Muscle of back (tissue), 13 donors: ENCODE measurements at places on chromosomes 4 and X. TPM values are rescaled to one million over a fixed set of nuclear protein-coding genes. Genes with fewer than 3 reads are reported as not detected.

- no peak for DNase-seq
These were observed 7.1 kb downstream of the SLC49A3 start for GRCh38 chr4:681736-682451.

- no peak for DNase-seq
These were observed 263.8 kb downstream of the NKX6-1 start for GRCh38 chr4:84235126-84235944.

GRCh38 chr4:53141308-53141707 lies 224.6 kb downstream of the SCFD2 start:
- no peak for DNase-seq

DNA sequence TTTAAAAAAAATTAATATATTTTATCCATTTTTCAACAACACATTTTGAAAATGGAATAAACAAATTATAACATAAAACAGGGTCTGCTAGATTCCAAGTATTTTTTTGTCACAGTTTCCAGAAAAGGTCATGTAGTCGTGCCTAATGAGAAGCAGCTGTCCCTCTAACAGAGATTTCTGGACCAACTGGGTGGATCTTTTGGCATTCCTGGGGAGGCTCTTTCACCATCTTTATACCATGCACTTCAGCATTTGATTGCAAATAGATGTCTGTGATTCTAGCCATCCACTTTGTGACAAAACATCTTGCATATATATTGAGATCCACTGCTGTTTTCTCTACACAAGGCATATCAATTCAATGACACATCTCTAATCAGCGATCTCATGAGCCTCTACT lies 210.7 kb upstream of the LDB2 start:
- DNase-seq: no peak

- no peak for DNase-seq
These were observed 69.9 kb downstream of the CHIC2 start for GRCh38 chr4:53994382-53995102.

GRCh38 chr4:11966782-11967181 lies 538.1 kb upstream of the HS3ST1 start:
- DNase-seq: no peak

Gene STS
- 11.6 TPM for polyA plus RNA-seq

Gene TRIM61
- 2.7 TPM for polyA plus RNA-seq

DNA sequence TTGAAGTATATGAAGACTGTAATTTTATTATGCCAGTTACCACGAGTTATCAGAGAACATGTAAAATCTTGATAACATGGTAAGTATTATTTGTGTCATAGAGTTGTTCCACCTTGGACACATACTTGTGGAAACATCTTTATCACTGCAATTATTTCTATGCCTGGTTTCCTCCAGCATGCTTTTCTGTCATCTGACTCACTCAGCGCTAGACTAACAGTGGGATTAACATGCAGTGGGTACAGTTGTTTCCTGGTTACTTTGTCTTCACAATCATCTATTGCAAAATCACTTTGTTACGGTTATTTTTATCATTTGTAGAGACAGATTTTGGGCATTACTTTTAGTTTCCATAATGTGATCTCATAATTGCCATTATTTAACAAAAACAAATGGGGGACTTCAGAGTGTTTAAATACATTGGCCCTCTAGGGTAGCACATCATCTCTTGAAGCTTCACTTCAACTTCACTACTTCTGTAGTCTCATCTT lies at the start of gene STATH:
Gene STATH, plus strand, starts transcription at position 441 of the 491 bp plus-strand sequence. CDS start 2,472 bp downstream, outside the sequence.
- no peak for DNase-seq

GRCh38 chr4:94302191-94302590 lies 40.4 kb downstream of the HPGDS start:
- DNase-seq: no peak

DNA sequence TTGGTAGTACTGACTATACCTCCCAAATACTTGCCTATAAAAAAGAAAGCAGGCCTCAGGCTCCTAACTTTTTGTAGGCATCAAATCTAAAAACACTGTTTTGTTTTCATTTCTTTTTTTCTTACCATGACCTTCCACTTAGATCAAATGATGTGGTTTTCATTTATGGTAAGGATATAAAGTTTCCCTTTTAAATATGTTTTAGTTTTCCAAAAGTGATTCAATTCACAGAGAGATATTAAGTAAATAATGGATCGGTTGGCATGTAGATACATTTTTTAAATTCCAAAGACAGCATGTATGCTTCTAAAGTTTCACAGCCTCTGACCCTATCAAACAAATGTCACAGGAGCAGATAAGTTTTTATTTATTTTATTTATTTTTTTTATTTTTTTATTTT lies 23.9 kb downstream of the EFHC2 start:
- DNase-seq: no peak

DNA sequence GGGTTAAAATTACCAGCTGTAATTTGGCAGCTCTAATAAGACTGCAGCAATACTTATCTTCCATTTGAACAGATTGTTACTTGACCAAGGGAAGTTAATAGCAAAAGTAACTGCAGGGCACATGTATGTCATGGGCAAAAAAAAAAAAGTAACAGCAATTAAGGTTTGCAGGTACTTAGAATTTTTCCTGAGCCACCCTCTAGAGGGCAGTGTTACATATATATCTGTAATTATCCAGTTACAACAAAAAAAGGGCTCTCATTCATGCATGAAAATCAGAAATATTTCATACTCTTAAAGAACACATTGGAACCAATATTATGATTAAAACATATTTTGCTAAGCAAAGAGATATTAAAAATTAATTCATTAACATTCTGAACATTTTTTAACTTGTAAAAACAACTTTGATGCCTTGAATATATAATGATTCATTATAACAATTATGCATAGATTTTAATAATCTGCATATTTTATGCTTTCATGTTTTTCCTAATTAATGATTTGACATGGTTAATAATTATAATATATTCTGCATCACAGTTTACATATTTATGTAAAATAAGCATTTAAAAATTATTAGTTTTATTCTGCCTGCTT lies 25.1 kb downstream of the XIAP start:
- DNase-seq: no peak

Gene PPBP
- 3.4 TPM for polyA plus RNA-seq
